Occipital lobe (tissue), 3 donors: ENCODE measurements at places on chromosomes 3 and 15. TPM values are rescaled to one million over a fixed set of nuclear protein-coding genes. Genes with fewer than 3 reads are reported as not detected.

DNA sequence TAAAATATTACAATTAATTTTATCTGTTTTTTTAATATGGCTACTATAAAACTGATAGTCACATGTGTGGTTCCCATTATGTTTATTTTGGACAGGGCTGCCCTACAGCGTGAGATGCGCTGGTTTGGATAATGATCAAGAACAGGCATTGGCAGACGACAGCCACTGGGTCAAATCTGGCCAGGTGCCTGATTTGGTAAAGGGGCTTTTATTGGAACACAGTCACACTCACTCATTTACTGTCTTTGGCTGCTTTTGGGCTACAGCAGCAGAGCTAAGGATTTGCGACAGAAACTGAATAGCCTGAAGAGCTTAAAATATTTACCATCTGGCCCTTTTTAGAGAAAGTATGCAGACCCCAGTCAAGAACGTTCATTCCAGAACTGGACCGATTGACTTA lies 724.2 kb upstream of the CFAP20DC start:
- no peak for DNase-seq

- no peak for DNase-seq
These were observed 136.0 kb downstream of the HCN4 start for GRCh38 chr15:73232776-73233175.

DNA sequence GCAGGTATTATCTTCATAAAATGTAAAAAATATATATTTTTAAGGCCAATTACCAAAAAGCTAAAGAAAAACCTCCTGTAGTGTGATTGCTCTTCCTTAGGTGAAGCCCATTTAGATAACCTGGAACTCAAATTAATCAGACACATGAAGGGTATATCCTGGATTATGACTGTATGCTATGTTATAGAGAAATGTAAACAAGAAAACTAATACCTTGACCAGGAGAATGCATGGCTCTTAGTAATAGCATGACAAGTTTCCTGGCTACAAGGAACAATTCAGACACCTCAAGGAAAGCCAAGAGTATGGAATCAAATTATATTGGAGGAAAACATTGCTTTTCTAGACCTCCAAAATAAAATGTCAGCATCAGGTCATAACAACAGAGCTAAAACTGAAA lies 14.0 kb upstream of the CFAP161 start:
- no peak for DNase-seq

- no peak for DNase-seq
These were observed 3.5 kb downstream of the B3GALNT1 start for GRCh38 chr3:161101609-161102008.

DNA sequence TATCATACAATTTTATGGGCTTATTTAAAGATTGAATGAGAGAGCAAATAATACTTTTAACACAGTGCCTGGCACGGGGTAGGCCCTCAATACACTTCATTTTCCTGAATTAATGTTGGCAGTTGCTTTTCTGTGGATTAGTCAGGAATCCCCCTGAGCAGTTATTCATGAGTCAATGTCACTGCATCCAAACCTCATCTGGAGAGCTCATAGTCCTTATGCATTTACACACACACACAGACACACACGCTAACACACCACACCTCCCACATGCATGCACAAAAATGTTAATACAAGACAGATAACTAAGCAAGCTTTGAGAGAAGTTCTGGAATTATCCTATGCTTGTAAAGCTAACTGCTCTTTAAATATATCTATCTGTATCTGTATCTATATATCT lies 34.0 kb upstream of the TNFAIP8L3 start:
- DNase-seq, result no peak

DNA sequence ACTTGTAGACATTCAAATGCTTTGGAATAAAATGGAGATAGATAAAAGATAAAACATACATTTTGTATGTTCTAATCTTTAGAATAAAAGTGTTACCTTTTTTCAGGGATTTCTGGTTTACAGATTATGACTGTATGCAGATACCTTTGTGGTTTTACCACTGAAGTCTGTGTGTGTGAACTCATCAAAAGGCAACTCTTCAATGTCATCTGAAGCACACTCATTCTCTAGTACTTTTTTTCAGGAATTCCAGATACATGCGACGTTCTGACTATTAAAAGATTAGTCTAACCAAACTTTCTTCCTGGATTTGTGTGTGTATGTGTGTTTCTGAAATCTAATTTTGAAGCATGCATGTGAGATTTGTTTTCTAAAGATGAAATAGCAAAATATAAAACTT lies 188.6 kb downstream of the NLGN1 start:
- DNase-seq, result no peak

- DNase-seq, result peak; percentile 36
These were observed 3.0 kb downstream of the ALCAM start for GRCh38 chr3:105369500-105370371.

GRCh38 chr15:31455499-31455898 lies 128.9 kb downstream of the KLF13 start:
- no peak for DNase-seq

DNA sequence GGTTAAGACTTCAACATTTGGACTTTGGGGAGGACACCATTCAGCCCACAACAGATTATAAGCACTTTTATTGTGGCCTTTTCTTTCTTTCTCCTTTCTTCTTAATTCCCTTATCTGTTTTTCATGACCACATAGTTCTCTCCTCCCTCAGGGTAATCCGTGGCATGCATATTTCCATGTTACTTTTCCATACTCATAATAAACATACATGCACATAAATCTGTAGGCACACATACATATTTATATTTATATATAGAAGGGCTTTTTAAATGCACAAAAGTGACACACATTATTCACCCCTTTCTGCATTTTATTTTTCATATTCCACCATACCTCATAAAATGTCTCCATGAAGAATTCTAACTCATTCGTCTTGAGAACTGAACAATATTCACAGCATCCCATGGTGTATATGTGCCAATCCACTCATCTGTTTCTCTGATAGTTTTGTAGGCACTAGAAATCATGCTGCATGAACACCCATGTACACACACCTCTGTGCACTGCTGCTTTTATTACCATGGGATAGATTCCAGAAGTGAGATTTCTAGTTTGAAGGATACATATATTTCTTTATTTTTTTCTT lies 38.1 kb upstream of the GADL1 start:
- DNase-seq, result no peak

DNA sequence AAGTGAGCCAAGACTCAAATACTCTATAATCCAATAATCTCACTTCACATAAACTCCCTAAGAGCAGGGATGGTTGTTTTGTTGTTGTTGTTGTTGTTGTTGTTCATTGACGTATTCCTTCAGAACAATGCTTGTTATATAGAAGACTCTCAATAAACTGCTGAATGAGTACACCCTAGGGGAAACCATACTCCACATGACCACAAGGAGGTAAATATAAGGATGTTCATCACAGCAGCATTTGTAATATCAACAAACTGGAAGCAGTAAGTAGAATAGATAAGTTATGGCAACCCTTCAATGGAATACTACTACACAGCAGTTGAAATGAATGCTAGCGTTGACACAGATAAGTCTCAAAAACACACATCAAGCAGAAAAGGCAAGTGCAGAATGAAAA lies 62.4 kb upstream of the STIMATE start:
- no peak for DNase-seq

- DNase-seq, result no peak
These were observed 175.9 kb downstream of the USP13 start for GRCh38 chr3:179828738-179829137.

GRCh38 chr3:195077611-195078540 lies 193.1 kb downstream of the XXYLT1 start:
- DNase-seq, result no peak

FAM81A gene
- 93.1 TPM for total RNA-seq

MNS1 gene
- 1.9 TPM for total RNA-seq

ST8SIA2 gene
- total RNA-seq, result 81.6 TPM

LRRIQ4 gene
- total RNA-seq, result 0.31 TPM

SLC6A11 gene
- 35.1 TPM for total RNA-seq

PLA2G4F gene
- total RNA-seq, result not detected

SLC22A14 gene
- 0.31 TPM for total RNA-seq

EEFSEC gene
- total RNA-seq, result 5.1 TPM
